ENCODE measurements at places on chromosomes 1 and 21.

DNA sequence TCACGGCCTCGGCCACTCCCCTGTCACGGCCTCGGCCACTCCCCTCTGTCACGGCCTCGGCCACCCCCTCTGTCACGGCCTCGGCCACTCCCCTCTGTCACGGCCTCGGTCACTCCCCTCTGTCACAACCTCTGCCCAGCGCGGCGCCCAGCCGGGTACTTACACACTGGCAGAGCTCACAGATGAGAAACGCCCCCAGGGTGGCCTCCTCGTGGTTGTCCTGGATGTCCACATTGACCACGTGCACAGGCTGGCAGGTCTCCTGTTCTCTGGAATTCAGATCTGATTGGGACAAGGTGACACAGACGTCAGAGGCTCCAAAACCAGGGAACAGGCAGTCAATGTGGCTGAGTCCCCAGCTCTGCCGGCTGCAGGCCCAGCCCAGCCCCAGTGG is 3.3 kb upstream of the TMEM240 start:
- DNase-seq, result no peak

- no peak for DNase-seq
Observed at GRCh38 chr1:12015001-12015491, 4.3 kb upstream of the MIIP start.

- no peak for DNase-seq
Observed at GRCh38 chr1:62342270-62342669, 23.0 kb upstream of the KANK4 start.

DNA sequence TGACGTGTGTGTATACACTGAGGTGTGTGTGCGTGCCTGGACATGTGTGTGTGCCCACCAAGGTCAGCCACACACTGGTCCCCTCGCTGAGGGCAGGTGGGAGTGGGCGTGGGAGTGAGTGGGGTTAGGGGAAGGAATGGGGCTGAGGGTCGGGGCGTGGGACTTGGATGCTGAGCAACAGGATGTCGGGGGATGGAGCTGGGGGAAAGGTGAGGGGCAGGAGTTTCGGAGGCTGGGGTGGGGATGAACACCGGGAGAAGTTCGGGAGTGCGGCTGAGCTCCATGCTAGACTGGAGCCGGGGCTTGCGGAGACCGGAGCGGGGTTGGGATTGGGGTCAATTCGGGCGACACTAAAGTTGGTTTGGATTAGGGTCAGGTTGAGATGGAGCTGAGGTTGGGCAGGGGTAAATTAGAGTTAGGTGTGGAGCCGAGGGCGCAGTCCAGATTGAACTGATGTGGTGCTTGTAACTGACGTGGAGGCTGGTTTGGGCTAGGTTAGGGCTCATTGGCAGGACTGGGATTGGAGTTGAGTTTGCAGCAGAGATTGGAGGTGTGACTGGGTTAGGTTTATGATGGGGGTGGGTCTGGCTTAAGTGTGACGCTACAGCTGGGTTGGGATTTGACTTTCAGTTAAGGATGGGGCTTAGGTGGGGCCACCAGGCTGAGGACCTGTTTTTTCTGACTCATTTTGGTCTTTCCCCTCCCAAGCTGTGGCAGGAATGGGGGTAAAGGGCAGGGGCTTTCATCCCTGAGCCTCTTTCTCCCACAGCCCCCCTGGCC is 3.3 kb upstream of the GUCA2A start:
- DNase-seq, result no peak

DNA sequence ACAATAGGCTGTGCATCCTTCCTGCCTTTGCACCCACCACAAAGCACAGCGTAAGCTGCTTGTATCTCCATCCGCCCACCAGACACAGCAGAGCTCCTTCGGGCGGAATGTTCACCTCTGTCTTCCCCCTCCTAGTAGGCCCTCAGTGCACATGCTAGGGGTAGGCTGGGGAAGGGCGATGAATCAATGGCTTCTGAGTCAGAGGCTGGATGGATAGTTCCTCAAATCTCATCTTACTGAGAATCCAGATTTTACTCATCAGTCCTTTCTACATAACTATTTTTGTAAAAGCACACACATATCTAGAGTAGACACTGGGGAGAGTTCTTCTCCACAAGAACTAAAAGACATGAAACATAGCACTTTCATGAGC is 73.8 kb downstream of the BCAR3 start:
- DNase-seq, result peak; percentile 79

GRCh38 chr1:42433369-42433768 is 22.5 kb downstream of the ZMYND12 start:
- DNase-seq, result no peak

Data from GM13977 (cell line).